Cerebellar nuclear complex (tissue), 1 donor: ENCODE measurements at places on chromosomes 2 and 18.

- DNase-seq, result no peak
These were observed 1.3 kb downstream of the CDCA7 start for GRCh38 chr2:173355866-173356508.

- DNase-seq, result no peak
These were observed 21.5 kb upstream of the GPC1 start for GRCh38 chr2:240413813-240414429.

GRCh38 chr2:174691201-174691779 lies 73.0 kb downstream of the CHRNA1 start:
- no peak for DNase-seq

GRCh38 chr2:53786352-53786704 lies 425 bp downstream of the ASB3 start:
- no peak for DNase-seq

GRCh38 chr2:40034801-40035200 lies 255.7 kb upstream of the THUMPD2 start:
- DNase-seq, result no peak

- no peak for DNase-seq
These were observed 16.0 kb upstream of the RGPD4 start for GRCh38 chr2:107810734-107811133.

GRCh38 chr2:215419769-215420470 lies 15.9 kb downstream of the FN1 start:
- no peak for DNase-seq

GRCh38 chr2:18544171-18544570 lies 16.3 kb downstream of the RDH14 start:
- no peak for DNase-seq

- no peak for DNase-seq
These were observed 328.3 kb downstream of the LRATD1 start for GRCh38 chr2:14960686-14961324.

GRCh38 chr2:220455351-220455990 lies 828.0 kb downstream of the SLC4A3 start:
- DNase-seq, result no peak

- DNase-seq, result no peak
These were observed 1.4 kb upstream of the ZFP36L2 start for GRCh38 chr2:43227830-43228281.

- no peak for DNase-seq
These were observed 68.8 kb upstream of the SERTAD2 start for GRCh38 chr2:64722291-64723044.

DNA sequence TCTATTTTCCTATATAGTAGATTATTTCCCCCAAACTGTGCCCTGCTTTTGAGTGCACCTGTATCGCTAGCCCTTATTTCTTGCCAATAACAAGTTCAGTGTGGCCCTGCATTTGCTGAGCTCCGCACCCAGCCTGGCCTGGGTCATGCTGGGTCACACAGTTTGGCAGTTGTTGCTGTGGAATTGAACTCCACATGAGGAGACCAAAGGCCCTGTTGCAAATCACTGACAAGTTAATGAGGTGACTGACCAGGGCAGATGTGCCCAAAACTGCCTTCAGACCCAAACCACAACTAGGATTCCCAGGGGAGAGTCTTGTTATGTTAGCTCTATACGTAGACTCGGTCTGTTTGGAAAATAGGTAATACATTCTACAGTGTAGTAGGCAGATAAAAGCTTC lies 31.0 kb downstream of the COL4A4 start:
- DNase-seq, result no peak

DNA sequence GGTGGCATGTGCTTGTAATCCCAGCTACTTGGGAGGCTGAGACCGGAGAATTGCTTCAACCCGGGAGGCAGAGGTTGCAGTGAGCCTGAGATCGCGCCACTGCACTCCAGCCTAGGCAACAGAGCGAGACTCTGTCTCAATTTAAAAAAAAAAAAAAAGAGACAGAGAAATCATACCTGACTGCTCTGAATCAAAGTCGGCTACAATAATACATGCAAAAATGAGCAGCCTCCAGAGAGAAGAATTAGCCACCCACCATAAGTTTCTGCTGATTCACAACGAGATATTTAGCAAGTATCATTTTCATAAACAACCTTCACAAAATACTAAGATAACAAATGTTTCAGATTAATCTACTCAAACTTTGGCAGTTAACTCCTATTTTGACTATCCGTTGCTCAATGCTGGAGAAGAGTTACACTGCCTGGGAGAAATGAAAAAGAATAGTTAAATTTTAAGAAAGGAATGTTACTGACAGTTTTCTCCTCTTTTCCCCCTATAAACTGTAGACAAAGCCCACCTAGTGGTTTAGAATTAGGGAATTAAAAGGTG lies 1.5 kb downstream of the OSBPL1A start:
- DNase-seq, result no peak

DNA sequence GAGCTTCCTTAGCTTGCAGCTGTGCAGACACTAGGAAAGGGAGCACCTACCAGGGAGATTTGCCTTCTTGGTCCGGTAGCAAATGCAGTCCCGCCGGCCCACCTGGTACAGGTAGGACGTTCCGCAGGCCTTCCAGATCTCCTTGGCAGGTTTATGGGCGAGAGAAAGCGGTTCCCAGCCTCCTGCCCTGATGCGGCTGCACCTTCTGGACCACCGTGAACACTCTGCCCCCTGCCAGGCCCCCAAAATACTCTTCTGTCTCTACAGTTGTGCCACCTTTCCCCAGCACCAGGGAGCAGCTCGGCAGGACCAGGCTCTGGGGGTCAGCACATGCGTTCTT lies 67.4 kb downstream of the HNRNPLL start:
- no peak for DNase-seq

GRCh38 chr2:172052000-172052983 lies 33.0 kb upstream of the DLX1 start:
- no peak for DNase-seq

GRCh38 chr2:37894601-37895000 lies 30.5 kb upstream of the RMDN2 start:
- DNase-seq, result no peak

- DNase-seq, result no peak
These were observed 19.1 kb upstream of the VIT start for GRCh38 chr2:36677386-36677785.

GRCh38 chr2:241155936-241156335 lies 5.7 kb downstream of the PPP1R7 start:
- DNase-seq, result no peak
